ENCODE measurements at places on chromosomes 2 and 18.

GRCh38 chr18:3605954-3606443 is 156.0 kb downstream of the TGIF1 start:
- no peak for DNase-seq

DNA sequence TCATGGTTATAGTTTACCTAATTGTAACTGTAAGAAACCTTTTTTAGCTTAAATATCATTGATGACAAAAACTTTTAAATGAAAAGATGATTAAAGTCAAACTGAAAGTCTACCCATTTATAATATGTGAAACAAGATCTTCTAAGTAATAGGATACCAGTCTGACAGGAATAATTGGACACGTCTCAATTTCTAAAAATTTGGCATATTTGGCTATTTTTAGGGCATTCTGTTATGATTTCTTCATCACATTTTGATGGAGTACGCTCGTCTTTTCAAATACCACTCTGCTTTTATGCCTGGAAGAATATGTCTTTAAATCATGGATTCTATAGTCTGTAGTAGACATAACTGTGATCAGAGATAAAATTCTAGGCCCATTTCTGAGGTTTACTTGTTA is 1.3 kb downstream of the R3HDM1 start:
- no peak for DNase-seq

DNA sequence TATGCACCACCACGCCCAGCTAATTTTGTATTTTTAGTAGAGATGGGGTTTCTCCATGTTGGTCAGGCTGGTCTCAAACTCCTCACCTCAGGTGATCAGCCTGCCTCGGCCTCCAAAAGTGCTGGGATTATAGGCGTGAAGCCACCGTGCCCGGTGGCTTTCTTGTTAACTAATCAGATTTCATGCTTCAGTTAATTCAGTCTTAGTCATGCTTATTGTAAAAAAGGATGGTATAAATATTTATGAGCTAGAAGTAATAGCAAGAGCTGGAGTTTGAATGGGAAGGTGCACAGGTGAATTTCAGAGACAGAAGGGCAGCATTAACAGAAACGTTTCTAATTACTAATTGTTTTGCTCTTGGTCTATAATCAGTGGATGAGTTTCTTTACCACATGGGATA is 10.3 kb downstream of the GEMIN6 start:
- DNase-seq: no peak

DNA sequence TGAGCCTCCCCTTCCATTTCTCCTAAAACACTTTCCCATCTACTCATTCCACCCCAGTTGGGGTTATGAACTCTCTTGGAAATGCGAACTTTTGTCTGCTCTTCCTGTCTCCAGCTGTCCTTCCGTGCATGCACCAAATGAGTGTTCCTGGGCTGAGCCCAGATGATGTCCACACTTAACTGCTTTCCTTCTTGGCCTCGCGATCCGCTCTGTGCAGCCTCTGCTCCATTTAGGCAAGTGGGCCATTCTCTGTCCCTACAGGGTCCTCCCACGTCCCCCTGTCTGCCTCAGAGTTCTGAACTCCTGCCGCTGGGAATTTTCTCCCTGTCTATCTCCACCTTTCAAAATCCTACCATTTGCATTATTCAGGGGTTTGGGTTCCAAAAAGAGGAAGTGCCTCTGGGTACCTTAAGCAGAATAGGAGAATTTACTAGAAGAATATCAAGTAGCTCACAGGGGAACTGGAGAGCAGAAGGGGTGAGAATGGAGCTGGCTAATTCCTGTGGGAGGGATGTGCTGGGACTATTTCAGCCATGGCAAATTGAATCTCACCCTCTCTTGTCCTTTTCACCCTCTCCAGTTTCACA is 4.7 kb upstream of the NCK2 start:
- DNase-seq: no peak

GRCh38 chr2:142095647-142096046 is 35.2 kb downstream of the LRP1B start:
- DNase-seq: no peak

Measured in NCI-H460 (cell line).